ENCODE measurements at places on chromosomes 7 and 10.

DNA sequence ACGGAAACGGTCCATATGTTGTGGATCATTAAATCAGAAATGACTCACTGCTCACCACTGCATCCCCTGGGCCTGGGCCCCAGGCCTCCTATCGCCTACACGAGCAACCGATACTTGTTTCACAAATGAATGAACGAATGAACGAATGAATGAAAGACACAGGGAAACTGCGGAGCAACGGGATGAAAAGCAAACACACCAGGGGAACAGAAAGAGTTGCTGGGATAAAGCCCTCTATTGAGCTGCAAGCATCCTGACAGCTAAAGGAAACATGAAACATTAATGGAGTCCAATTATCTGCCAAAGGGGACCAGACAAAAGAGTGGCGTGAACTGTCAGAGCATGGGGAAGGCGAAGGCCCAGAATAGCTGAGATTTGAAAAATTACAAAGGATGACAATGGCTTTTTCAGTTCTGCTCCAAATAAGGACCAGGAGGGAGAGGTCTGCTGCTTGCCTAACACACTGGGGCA is 92.1 kb downstream of the GRB10 start:
- no peak for DNase-seq

DNA sequence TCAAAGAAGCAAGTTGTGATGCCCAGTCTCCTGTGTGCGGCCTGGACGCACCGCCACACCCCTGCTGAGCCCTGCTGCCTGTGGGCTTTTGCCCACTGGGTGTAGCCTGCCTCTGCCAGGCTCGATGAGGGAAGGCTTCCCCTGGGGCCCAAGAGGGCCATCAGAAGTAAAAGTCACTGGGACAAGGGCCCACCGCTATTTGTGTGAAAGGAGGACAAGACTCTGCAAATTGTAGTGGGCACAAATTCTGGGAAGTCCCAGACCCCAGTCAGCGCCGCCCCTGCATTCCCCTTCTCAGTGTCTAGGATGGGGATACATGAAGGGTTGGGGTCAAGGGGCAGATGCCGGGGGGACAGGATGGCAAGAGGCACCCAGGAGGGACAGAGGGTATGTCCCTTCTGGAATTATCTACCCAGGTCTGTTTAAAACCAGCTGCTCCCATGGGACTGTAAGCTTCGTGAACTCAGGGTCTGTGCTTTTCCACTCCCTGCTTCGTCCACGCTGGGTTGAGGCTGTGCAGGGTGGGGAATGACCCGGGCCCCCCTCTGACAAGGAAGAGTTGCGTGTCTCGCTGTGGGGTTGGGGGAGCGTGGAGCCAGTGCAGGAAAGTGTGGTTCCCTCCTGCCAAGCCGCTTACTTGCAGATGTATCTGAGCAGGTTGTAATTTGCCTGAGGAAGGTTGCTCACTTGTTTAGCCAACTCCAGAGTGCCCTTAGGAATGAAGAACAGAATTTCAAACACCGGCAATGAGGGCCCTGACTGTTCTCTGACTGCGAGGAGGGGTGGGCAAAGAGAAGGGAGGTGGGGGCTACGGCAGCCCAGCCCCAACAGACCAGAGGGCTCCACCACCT is 147.2 kb downstream of the MAPK8 start:
- DNase-seq, result no peak

DNA sequence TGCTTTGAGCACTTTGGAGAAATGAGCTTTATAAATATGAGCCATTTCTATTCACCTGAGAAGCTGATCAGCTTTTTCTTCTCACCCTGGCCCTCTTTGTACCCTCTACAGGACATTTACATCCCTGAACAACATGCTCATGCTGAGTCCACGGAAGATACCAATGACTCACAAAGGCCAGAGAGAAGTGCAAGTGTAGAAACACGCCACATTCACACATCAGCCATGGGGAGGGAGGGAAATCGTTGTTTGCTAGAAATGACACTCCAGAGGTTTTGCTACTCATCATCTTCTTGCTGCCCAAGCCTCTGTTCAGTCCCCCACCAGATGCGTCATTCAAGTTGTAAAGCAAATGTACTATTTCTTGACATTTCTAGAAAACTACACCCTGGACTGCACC is 2.8 kb upstream of the UCN3 start:
- no peak for DNase-seq

GRCh38 chr10:62185919-62186692 is 82.5 kb downstream of the RTKN2 start:
- no peak for DNase-seq

All from stimulated activated CD4-positive, alpha-beta T cell treated with anti-CD3 and anti-CD28 coated beads, TNF-alpha, amount 100 ng/mL, for 48 hours (primary cell).